Stimulated activated CD4-positive, alpha-beta T cell treated with anti-CD3 and anti-CD28 coated beads, Interleukin-4, amount 100 ng/mL, for 1 hour (primary cell): ENCODE measurements at places on chromosomes 7 and 10.
A peak's percentile ranks its signal among the peaks of the same experiment; 100 is the strongest.

GRCh38 chr7:90413185-90413528 lies 9.9 kb downstream of the CLDN12 start:
- no peak for DNase-seq

DNA sequence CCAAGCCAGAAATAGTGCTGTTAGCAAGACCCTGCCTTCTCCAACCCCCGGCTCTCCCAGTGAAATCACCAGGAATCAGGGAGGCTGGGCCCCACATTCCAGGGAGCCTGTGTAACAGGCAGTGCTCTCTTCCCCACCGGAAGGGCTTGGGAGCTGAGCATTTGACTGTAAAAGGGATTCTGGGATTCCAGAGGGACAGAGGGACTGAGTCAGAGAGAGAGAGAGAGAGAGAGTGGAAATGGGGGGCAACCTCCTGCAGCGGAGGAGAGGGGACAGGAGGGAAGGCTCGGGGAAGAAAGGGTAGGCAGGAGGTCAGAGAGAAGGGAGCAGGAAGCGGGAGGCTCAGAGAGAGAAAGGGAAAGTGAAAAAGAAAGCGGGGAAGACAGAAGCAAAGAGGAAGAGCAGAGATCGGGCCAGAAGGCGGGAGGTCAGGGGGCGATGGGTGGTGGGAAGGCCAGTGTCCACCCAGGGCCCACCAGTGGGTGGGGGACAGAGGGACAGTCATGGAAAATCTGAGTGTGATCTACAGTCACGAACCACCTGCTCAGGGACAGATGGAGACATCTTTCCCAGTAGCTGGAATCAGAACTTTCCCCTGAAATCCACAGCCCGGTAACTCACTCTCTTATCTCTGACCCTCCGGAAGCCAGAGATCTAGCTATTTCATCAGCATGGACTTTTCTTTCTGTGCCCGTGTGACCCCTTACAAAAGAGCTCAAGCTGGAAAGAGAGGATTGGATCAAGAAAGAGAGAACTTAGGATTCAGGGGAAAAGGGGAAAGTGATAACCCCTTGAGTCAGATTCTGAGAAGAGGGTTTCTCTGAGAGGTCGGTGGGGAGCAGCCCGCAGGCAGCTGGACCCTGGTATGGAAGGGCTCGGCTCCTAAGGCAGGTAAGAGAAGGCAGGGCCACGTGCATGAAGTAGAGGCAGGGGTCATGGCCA lies 4.6 kb upstream of the SERPINE1 start:
- DNase-seq = no peak

- no peak for DNase-seq
Measured at GRCh38 chr7:159065852-159066480, 78.7 kb downstream of the VIPR2 start.

- no peak for DNase-seq
Measured at GRCh38 chr10:76038696-76039095, 607.3 kb downstream of the LRMDA start.

GRCh38 chr10:120962756-120963593 lies 111.8 kb downstream of the WDR11 start:
- DNase-seq = no peak

GRCh38 chr7:36207451-36208291 lies 54.6 kb downstream of the EEPD1 start:
- no peak for DNase-seq

DNA sequence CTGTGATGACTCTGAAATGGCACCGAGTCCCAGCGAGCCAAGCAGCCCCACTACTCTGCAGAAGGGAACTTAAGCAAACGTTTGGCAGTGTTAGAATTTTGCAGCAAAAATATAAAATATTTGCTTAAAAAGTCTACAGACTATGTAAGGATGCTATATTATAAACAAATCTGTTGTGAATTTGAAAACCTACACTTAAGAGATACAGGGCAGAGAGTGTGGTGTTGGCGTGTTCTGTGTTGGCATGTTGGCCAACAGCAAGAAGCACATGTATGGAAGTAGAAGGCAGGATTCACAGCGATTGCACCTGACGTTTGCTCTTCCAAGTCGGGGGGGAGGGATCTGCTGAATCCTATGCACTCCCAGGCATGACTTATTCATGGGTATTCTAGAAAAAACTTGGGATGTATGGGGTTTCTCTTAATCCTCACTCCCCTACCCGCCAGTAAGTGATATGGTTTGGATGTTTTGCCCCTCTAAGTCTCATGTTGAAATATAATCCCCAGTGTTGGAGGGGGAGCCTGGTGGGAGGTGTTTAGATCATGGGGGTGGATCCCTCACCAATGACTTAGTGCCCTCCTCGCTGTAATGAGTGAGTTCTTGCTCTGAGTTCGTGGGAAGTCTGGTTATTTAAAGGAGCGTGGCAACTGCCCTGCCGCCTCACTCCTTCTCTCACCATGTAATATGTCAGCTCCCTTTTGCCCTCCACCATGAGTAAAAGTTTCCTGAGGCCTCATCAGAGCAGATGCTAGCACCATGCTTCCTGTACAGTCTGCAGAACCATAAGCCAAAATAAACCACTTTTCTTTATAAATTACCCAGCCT lies 62.1 kb downstream of the PKD1L1 start:
- no peak for DNase-seq

DNA sequence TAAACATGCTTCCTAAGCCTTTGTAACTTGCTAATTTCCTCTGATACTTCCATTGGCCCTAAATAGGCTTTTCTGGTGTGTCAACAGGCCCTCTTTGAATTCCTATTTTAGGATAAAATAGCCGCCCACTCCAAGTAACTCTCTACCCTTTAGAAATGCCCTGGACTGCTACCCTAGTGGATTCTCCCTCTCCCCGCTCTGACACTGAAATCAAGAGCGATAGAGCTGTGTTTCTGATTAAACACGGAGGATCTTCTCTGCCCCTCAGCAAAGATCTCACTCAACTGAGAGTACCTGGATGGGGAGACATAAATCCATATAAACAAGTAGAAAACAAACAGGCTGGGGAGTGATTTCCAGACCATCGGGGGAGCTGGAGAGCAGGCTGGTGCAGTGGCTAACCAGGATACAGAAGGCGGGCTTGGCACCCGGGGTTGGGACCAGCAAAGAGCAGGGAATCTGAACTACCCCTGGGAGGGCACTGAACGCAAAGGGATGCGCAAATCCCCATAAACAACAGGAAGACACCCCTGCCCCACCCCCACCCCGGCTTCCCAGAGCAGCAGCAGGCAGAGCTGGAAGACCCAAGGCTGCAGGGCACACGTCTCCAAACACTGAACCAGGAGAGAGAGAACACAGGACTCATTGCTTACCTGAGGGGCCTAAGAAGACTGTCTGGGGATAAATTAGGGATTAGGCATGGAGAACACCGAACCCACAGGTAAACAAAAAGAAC lies 2.5 kb downstream of the ASB13 start:
- DNase-seq = no peak

- no peak for DNase-seq
Measured at GRCh38 chr10:43040482-43041256, 36.2 kb upstream of the RET start.

- no peak for DNase-seq
Measured at GRCh38 chr10:7320072-7320471, 90.8 kb downstream of the SFMBT2 start.

DNA sequence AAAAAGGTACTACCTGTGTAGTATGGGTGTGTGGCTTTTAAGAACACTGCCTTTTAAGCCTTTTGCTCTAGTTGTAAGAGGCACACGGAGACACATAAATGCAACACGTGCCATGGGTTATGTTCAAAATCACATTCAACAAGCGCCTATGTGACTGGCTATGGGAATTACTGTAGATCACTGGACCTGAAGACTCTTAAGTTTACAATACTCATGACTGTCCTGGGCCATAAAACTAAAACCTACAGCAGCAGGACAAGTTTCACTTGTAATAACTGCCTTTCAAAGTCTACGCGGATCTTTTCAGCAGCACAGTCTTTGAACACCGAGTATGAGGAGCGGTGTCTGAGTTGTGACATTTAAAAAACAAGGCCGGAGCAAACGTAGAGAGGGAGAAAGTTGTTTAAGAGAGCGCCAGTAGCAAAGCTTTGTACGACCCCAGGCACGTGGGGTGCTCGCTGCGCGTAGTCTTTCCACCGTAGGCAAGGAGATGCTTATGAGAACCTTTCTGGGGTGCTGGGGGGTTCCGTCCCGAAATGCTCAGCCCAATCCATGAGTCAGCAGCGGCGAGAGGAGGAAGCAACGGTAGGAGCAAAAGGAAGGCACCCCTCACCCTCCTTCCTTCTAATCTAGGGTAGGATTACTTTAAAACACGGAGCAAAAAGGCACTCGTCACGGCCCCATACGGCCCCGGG lies 662 bp downstream of the DNAJC2 start:
- DNase-seq = peak; percentile 39

DNA sequence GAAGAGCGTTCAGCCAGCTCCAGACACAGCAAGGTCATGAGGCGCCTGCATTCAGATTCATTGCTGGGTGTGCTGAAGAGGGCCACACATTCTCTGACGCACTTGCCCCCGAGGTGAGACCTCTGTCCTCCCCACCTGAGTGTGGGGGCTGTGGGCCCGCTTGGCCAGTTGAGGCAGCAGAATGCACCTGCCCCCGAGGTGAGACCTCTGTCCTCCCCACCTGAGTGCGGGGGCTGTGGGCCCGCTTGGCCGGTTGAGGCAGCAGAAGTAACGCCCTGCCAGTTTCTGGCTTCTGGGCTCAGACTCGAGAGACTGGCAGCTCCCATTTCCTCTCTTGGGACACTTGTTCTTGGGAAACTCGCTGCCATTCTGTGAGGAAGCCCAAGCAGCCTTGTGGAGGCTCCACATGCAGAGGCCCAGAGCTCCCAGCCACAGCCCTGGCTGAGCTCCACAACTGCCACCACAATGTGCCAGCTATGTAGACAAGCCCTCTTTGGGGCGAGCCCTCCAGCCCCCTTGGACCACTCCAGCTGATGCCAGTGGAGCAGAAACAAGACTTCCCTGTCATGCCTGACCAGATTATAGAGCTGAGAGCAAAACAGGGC lies 434.0 kb downstream of the DNAJB6 start:
- DNase-seq = no peak

DNA sequence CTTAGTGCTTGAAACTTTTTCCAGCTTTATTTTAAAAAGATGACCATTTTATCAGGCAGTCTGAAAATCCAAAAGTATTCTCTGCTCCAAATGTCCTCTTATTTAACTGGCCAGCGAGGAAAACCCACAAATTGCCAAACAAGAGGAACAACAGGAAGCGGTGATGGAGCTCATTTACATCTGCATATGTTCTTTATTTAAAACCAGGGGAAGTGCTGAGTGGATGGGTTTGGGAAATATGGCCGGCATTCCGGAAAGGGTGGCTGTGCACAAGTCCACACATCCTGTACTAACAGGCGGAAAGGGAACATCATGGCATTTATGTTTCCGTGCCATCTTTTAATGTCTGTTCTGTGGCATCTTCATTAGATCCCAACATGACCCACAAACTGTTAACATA lies 974.5 kb downstream of the LRMDA start:
- no peak for DNase-seq

GRCh38 chr7:78862411-78862900 lies 591.0 kb downstream of the MAGI2 start:
- no peak for DNase-seq

GRCh38 chr10:2120746-2121145 lies 383.4 kb upstream of the ADARB2 start:
- no peak for DNase-seq

DNA sequence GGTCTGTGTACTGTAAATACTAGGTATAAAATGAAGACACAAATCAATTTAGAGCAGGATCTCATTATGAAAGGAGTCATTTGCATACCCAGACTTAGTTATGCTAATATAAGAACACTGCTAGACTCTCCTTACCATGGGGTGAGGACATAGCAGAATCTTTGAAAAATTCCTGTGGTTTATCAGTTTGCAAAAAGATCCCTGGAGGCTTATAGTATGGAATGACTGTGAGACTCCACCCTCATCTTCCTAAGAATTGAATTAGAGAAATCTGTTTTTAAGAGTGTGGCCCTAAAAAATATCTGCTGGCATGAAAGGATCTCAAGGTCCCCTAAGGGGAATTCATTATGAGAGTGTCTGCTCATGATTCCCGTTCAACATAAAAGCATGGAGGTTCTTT lies 63.2 kb downstream of the WNT2 start:
- no peak for DNase-seq

DNA sequence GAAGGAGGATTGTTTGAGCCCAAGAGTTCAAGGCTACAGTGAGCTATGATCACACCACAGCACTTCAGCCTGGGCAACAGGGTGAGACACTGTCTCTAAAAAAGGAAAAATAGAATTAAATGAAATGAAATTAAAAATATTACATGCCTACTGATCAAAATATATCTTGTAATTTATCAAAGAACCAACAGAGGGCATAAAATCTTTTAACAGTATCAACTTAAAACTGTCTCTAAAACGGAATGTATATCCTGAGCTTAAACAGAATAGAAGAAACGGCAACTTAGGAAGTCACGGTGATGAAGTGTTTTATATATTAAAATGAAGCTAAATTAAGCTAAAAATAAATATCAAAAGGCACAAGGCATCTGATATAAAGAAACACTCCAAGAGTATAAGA lies 78.8 kb downstream of the MTPAP start:
- no peak for DNase-seq

DNA sequence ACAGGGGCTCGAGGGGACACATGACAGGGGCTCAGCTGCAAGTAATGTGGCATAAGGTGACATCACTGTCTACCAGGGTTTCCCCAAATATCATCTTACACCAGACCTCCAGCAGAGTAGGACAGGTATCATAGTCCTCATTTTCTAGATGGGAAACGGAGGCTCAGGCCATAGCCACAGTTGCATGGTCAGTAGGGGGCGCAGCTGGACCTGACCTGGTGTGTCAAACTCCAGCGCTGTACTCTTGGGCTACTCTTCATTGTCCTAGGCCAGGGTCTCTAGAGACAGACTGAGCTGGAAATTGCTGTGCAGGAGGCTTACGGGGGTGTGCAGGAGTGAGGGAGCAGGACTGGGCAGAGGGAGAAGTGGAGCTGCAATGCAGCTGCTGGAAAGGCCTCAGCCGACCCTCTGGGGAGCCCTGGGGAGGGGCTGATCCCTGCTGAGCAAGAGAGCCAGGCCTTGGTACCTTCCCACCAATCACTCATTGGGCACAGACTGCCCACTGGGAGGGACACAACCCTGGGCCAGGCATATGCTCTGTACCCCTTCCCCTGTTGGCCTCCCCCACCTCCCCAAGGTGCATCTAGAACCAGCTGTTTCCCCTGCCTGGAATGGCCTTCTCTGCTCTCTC lies 89.9 kb downstream of the CDH23 start:
- peak; percentile 35 for DNase-seq

GRCh38 chr10:133481086-133481643 lies 27.4 kb downstream of the SCART1 start:
- no peak for DNase-seq
